Activated CD8-positive, alpha-beta memory T cell treated with anti-CD3 and anti-CD28 coated beads, Interleukin-2, amount 50 U/mL, for 4 hours (primary cell): ENCODE measurements at places on chromosomes 4 and X.

- no peak for DNase-seq
Measured at GRCh38 chrX:142359331-142359730, 154.2 kb upstream of the MAGEC2 start.

GRCh38 chr4:166527500-166527899 lies 654.5 kb downstream of the TLL1 start:
- no peak for DNase-seq

GRCh38 chrX:15269618-15270521 lies at the start of gene ASB9:
Gene ASB9, minus strand, starts transcription at chrX:15270083. Its CDS starts 209 bp downstream, at chrX:15269874.
- DNase-seq: no peak

GRCh38 chr4:74449571-74450297 lies 4.8 kb downstream of the AREG start:
- no peak for DNase-seq

GRCh38 chrX:65862638-65863037 lies 177.2 kb downstream of the VSIG4 start:
- DNase-seq: no peak

DNA sequence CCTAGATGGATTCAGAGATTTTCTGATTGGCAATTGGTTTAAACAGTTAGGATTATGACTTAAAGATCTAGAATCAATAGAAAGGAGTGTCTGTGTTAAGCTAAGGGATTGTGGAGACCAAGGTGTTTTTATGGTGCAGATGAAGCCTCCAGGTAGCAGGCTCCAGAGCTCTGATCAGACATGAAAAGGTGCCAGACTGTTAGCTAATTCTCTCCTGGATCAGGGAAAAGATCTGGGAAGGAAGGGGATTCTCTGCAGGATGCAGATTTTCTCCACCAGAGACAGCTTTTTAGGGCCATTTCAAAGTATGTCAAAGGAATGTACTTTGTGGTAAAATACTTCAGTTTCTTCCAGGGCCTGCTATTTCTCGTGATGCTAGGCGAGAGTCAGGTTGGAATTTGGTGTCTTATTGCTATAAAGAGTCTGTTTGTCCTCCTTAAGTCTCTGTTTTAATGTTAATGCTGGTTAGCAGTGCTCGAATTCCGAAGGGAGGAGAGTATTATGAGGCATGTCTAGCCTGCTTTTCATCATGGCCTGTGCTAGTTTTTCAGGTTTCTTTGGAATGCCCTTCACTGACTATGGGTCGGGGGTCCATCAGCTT lies 12.0 kb upstream of the GPR78 start:
- no peak for DNase-seq

DNA sequence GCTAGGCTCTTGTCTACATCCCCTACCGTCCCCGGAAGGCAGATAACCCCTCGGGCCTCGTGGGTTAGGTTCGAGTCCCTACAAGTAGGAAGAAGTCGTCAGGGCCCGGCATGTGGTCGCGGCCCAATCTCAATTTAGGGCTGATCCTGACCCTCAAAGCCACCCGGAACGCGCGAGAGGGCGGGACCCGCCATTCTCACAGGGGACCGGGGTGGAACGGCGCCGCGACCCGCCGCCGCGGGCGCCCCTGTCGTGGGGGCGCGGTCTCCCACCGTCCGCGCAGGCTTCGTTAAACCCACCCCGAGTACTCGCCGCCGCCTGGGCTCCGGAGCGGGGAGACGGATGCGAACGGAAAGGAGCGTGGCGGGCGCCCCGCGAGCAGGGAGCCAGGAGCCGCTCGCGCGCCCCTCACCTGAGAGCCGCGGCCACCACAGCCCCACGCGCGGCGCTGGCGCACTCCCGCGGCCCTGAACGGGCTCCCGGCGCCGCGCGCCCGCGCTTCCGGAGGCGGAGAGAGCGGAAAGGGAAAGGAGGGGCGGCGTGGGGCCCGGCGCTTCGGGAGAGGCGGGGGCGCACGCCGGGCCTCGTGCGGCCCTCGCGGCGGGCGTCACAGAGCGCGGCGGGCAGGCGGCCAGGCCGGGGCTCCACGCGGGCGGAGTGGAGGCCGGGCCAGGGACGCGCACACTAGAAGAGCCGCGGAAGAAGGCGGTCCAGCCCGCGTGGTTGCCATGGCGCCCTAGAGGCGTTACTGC lies at the start of gene CFAP97:
Gene CFAP97, minus strand, starts transcription at position 515 of the 752 bp plus-strand sequence. CDS start 12,804 bp downstream, outside the sequence.
- DNase-seq: peak; percentile 86

- peak; percentile 83 for DNase-seq
Measured at GRCh38 chrX:71098302-71098701, 2.7 kb downstream of the FOXO4 start.

GRCh38 chr4:62640296-62640695 lies 1440.2 kb downstream of the ADGRL3 start:
- DNase-seq: no peak

- no peak for DNase-seq
Measured at GRCh38 chrX:153929576-153929975, 3.5 kb upstream of the ARHGAP4 start.

- DNase-seq: no peak
Measured at GRCh38 chr4:17761062-17761461, 20.4 kb downstream of the FAM184B start.

DNA sequence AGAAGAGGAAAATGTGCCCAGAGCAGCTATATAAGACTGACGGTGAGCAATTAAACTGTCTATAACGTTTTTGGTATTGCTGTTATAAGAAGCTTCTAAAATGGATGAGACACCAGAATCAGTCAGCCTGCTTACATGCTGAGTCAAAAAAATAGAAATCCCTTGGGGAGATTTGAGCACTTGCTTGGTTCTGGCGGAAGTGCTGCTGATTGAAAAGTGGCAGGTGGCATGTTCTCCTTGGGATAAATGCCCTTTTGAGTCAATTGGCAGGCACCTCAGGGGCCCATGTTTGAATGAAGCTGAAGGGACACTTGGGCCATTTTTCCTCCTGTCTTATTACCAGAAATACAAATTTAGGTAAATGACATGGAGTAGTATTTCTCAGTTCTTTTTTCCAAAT lies 148.7 kb downstream of the PTCHD1 start:
- no peak for DNase-seq

GRCh38 chrX:41526925-41527324 lies 79.8 kb downstream of the NYX start:
- DNase-seq: no peak

GRCh38 chrX:39418254-39418704 lies 617.0 kb downstream of the MID1IP1 start:
- no peak for DNase-seq

- DNase-seq: no peak
Measured at GRCh38 chrX:265502-265901, 15.7 kb upstream of the PLCXD1 start.

GRCh38 chr4:110876866-110877265 lies 254.0 kb upstream of the PITX2 start:
- DNase-seq: no peak

DNA sequence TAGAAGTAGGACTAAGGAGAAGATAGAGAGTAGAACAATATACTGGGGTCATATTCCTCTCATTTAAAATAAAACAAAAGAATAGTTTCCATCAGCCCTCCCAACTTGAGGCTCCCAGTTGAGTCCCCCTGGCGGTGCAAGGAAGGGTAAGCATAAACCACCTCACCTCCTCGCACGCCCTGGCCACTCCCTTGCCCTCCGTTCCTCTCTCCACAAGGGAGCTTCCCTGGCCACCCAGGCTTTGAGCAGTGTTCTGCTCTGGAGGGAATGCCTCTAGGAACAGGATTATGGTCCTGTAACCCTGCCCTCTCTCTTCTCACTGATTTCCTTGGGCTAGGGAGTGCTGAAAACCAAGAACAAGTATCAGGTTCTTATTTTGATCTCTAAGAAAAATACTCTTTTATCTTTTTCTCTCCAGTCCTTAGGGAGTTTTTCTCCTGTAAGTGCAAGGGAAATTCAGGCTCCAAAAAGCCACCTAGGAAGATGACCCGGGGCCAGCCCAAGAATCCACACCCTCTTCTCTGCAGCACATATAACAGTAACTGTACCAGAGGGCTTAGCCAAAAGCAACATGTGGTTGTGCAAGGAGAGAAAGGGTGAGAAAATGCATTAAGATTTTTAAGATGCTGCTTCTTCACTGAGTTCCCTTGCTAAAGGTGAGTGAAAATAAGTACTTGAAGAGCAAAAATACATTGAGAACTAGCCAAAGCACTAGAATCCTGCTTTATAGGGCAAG lies 69.9 kb downstream of the USP38 start:
- DNase-seq: no peak

DNA sequence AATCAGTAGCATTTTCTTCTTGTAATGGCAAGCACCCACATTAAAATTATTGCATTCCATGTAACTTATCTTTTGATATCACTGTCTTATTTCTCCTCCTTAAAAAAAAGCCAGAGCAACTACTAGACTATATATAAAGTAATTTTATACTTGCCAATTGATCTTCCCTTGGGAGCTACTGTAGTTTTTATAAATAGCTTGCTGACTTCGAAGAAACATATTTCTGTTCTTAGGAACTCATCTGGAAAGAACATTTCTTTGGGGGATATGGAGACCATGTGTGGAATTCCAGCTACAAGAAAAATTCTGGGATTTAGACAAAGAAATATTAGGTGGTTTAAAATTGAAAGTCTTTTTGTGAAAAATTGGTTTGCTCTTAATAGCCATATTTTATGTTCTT lies 94.9 kb downstream of the BMPR1B start:
- DNase-seq: no peak

DNA sequence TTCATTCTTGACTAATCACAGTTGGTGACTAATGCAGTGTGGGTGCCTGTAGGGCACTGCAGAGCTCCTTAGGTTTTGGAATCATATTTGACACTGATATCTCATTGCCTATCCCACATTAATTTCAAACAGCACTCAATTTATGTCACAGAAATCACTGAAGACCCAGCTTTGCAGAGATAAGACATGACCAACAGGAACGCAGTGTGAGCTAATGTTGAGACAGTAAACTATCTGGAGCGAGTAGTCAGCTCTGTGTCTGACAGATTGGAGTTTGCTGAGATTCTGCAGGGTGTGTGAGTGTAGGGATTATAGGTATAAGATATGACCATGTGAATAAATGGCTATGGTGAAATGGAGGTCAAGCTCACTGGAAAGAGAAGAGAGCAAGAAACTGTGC lies 1586.1 kb upstream of the AGA start:
- no peak for DNase-seq

GRCh38 chrX:64202808-64203325 lies 2.6 kb downstream of the AMER1 start:
- no peak for DNase-seq

- no peak for DNase-seq
Measured at GRCh38 chr4:16194214-16194613, 32.1 kb downstream of the TAPT1 start.

GRCh38 chr4:128649575-128650205 lies 159.8 kb upstream of the JADE1 start:
- no peak for DNase-seq

GRCh38 chr4:101857176-101857575 lies 66.6 kb downstream of the BANK1 start:
- DNase-seq: no peak

DNA sequence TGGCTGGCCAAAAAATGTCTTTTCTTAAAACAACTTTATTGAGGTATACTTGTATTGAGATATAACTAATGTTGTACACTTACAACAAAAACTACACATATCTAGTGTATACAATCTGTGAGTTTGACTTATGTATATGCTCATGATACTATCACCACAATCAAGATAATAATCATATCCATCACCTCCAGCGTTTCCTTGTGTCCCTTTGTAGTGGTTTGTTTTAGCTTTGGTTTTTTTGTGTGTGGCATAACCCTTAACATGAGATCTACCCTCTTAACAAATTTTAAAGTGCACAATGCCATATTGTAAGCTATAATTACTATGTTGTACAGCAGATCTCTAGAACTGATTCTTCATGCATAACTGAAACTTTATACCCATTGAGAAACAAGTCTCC lies 13.4 kb upstream of the PCSK1N start:
- no peak for DNase-seq

DNA sequence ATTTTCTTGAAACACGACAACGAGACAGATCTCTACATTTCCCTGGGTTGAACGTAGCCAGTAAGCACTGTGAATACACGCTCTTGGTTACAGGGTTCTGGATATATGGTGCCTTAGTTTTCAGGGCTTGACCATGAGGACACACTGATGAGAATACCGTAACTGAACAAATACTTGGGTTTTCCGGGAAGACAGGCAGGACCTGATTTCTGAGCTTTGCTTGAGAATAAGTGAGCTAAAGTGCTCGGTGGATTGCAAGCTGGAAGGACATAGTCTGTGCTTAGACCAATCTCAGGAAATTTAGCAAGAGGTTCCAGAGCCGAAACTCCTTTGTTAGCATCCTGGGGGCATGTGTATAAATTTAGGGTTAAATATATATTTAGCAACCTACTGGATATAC lies 876 bp upstream of the TACR3 start:
- no peak for DNase-seq

DNA sequence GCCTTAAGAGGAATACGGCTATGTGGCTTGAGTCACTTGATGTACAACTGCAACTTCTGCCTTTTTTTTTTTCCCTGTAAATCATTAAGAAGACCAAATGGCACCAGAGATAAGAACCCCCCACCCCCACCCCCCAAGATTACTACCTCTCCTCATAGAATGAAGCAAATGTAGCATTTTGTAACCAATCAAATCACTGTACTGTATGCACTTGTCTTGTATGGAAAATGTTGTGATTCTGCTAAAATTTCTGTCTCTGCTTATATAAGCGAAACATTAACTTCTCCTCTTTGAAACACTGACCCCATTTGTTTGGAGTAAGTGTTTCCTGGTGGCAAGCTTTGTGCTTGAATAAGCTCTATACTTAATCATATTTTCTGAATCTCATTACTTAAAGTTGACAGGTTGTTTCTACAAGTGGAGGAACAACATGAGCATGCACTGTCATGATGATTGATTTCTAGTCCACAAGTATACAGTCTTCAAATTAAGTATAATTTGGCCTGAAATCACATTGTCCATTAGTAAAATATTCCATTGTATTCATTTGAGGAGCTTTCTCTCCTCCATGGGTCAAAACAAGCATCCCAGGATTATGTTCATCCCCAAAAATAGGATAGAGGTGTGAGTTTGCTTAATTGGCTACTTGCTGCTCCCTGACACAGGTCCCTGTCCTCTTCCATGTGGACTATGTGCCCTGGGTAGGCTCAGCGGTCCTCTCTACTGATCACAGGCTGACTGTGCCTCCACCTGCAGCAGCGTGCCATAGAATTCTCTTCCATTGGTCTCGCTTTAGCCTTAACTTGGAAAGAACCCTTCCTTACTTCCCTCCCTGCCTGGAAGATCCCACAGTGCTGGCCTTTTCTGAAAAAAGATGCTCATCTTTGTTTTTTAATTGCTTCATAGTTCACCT lies 104.0 kb upstream of the BMP2K start:
- no peak for DNase-seq

DNA sequence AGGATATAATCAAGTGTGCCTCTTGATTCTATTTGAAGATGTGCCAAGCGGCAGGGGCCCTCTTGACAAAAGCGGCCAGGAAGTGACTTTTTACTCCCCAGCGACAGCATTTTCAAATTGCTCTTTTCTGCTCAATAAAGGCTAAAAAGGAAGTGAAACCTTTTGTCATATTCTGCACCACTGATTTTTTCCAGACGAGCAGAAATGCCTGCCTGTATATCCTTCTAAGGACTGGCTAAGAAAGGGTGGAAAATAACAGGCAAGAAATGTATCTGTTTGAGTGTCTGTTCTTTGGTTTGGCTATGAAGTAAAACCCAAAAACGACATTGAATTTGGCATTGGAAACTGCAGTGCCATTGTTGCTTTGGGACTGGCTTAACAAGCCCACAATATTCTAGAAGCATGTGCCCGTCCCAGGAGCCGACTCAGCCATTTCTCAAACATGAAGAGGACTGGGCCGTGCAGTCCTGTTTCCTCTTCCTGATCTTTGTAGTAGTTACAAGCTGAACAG lies 25.4 kb downstream of the TMSB4X start:
- peak; percentile 29 for DNase-seq
